ENCODE measurements at places on chromosomes 4 and X.

DNA sequence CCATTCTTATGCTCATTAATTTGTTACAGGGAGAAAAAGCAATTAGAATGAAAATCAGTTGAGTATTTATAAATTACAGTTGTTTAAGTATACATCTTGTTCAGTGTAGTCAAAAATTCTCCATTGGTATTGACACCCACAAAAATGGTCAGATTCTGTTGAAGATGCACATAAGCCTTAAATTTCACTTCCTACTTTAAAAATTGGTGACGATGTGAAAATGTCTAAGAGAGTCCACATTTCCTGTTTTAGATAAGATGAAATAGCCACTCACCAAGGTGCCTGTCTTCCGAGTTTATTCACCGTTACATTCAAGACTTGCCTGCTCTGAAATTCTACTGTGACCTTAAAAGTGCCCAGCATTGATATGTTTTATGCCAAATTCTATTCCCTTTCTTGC is 93.6 kb downstream of the GPR143 start:
- DNase-seq, result no peak

- DNase-seq, result no peak
Observed at GRCh38 chr4:150814873-150815272, 200.2 kb downstream of the LRBA start.

GRCh38 chr4:158588777-158589176 is 67.1 kb downstream of the RXFP1 start:
- DNase-seq, result no peak

- DNase-seq, result no peak
Observed at GRCh38 chrX:110951472-110952269, 144.3 kb upstream of the PAK3 start.

- DNase-seq, result no peak
Observed at GRCh38 chr4:139509727-139510410, 46.1 kb downstream of the SETD7 start.

DNA sequence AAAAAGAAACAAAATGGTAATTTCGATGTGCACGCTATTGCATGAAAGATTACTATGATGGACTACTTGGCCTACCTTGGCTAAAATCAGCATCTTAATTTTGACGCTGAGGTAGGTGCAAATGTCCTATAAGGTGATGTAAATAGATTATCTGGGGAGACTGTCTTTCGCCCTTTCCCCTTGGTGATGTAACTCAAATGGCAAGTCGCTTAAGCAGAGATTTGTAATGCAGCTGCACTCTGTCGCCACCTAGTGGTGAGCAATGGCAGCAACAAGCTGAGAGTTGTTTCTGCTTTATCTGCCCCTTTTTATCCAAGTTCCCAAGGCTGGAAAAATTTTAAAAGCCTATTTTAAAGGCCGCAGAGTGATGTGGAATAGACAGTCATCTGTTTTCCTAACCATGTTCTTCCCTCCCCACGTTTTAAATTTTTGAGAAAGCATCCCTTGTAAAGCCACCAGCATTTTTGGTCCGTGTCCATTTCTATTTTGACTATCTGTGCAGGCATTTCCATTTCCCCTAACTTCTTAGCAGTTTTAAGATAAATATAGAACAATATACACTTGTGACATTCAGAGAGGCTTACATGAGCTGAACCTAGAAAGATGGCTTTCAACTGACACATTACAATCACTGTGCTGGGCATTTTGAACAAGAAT is 62.4 kb upstream of the PDLIM3 start:
- DNase-seq, result peak; percentile 54

DNA sequence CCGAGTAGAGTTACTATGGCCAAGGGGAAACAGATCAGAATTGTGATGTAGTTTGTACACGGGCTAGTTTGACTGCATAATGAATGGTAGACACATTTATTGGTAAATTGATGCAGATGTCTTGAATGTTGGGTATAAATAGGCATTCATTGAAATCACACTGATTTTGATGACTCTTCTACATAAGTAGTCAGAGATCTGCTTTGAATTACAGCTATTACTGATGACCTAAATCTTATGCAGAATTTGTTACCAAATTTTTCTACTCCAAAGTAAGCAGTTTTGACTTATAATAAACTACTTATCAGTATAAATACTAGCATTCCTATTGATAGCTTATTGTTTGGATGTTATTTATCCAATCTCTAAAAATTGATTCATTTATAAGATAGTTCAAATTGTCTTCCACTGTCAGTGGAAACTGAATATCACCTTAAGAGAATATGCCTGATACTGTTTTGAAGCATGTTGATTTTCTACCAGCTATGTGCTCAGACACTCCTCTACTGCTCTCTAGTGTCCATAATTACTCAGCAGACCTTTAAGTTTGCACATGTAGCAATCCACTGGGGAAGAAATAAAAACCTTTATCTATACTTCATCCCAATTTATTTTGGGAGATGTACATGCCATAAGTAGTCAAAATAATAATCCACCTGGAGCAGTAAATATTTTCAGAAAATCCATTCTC is 120.3 kb downstream of the RASL11B start:
- no peak for DNase-seq

DNA sequence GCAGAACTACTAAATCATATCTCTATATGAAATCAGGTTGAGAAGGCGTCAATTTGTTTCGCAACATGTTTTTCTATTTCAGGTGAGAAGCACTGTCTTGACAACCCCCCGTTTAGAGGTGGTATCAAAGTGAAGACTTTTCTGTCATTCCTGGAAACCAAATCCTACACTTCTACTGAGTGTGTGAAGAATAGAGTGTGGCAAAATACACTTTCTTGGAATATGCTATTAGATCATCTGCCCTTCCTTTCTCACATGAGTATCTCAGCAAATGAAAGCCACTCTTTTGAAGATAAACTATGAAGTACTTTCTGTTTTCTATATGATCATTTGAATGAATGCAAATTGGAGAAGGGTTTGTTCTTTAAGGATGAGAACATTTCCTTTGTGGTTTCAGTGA is 174.0 kb upstream of the FMR1 start:
- no peak for DNase-seq

DNA sequence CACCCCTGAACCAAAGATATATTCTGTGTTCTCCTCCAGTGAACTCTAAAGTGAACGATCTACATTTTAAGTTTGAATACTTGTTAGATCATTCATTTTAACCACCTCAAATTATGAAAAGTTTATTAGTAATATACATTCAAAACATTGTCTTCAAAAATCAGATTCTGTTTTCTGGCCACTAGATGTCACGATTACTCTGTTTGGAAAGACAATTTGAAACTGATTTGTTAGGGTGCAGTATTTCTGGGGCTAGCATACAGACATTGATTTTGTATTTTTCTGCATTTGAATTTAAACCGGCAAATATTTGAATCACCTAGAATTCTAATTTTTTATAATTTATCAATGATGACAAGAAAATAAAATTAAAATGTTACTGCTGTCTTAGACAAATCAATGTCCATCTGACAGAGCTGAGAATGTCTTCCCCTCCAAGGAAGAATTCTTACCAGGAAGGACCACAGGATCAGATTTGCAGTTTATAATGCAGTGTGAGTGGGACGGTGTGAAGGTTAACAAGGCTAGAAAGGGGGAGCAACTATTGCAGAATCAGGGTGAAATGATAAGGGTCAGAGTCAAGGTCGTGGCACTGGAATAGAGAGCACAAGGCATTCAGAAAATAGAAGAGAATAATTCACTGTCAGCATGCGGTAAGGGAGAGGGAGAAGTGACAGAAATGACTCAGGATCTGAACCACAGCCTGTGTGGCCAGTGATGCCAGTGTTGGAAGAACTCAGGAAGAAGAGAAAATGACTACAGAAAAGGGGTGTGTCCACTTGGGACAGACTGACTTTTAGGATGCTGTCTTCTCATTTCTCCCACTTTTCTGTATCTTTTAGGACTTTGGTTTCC is 91.6 kb downstream of the ANXA10 start:
- no peak for DNase-seq

All from T follicular helper cell (primary cell).